ENCODE measurements at places on chromosomes 13 and 19.

GRCh38 chr19:45444318-45445041 lies 20.8 kb upstream of the ERCC1 start:
- no peak for DNase-seq

DNA sequence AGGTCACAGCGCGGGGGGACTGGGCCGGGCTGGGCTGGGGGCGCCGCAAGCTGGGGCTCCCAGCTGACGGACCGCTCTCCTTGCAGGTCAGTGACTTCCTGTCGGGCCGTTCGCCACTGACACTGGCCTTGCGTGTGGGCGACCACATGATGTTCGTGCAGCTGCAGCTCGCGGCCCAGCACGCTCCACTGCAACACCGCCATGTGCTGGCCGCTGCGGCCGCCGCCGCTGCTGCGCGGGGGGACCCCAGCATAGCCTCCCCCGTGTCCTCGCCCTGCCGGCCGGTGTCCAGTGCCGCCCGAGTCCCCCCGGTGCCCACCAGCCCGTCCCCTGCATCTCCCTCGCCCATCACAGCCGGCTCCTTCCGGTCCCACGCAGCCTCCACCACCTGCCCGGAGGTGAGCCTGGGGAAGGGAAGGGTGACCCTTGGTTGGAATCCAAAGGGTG lies 5.7 kb downstream of the MIDN start:
- no peak for DNase-seq

DNA sequence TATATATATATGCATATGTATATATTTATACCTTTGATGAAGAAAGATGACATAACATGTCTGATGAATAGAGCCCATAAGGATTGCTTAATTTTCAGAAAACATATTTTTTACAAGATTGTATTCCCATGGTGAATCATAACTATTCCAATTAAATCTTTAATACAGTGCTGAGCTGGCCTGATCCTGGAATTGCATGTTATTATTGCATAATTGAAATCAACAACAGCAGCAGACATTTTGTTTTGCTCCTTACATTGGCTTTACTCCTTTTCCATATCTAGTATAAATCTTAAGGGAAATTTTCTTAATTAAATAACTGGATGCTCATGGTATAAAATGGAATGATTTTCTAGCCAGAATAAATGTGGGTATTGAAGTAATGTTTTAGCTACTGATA lies 22.0 kb downstream of the POSTN start:
- no peak for DNase-seq

- no peak for DNase-seq
Observed at GRCh38 chr19:7337380-7338194, 11.2 kb upstream of the ARHGEF18 start.

DNA sequence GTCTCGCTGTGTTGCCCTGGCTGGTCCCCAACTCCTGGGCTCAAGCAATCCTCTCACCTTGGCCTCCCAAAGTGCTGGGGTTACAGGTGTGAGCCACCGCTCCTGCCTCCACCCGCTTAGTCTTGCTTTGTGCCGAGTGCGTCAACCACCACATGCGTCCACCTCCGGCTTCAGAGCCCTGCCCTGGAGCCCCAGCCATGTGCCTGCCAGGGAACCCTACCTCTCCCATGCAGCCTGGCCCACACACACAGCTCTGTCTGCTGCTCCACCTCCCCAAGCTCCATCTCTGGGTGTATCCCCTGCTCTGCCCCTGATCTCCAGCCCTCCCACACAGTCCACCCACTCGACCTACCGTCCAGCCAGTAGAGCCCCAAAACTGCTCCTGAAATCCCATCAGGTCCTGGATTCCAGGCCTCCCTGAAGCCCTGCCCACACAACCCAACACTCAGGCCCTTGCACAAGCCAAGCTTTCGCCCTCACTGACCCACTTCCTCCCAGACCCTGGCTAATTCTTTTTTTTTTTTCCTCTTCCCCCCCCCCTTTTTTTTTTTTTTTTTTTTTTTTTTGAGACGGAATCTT lies 9.6 kb downstream of the CYP2F1 start:
- no peak for DNase-seq

DNA sequence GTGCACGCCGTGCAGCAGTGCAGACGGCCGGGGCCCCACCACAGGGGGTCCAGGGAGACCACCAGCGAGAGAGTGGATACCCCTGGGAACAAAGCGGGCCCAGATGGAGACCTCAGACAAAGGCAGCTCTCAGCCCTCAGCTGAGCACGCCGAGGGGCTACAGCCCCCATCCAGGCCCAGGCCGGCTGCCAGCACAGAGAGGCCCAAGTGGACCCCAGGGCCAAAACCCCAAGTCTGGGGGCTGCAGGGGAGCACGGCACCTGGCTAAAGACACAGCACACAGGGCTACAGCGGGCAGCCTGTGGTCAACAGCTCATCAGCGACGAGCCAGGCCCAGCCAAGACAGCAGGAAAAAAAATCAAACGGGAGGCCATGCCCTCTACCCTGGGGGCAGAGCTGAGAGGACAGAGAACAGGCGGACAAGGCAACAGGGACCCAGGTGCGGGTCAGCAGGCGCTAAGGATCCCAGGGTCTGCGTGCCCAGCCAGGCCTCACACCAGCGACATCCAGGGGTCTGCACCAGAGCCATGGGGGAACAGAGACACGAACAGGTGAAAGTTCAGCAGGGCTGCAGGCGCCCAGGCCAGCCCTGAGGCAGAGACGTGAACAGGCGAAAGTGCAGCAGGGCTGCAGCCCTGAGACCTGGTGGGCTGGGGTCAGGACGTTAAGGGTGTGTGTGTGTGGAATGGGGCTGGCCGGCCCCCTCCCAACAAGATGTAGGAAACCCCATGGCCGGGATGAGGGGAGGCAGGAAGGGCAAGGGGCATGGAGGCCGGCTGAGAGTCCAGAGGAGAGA lies 34.3 kb downstream of the RASA3 start:
- DNase-seq, result no peak

DNA sequence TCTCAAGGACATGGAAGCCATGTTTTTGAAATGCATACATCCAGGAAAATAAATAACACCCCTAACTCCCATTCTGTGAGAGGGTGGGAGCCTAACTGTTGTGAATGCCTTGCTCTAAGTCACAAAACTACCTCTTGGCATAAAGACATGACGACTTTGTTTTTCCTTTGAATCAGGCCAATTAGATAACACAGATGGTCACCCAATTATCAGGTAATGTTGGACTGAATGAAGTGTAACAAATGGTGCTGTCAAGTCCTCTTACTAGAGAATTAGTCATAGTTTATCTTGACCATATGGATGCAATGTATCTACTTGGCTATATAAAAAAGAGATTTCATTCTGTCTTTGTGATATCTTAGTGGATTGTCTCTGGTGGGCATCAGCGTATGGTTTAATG lies 553.6 kb upstream of the ATXN8OS start:
- DNase-seq, result no peak
